ENCODE measurements at places on chromosomes 7 and 10.
A peak's percentile ranks its signal among the peaks of the same experiment; 100 is the strongest.

- DNase-seq = no peak
Measured at GRCh38 chr10:107139237-107139636, 25.3 kb downstream of the SORCS1 start.

GRCh38 chr10:21516242-21517131, 9.0 kb downstream of the SKIDA1 start:
- peak; percentile 11 for DNase-seq

GRCh38 chr7:150313367-150313809, 9.8 kb upstream of the LRRC61 start:
- no peak for DNase-seq

- DNase-seq = no peak
Measured at GRCh38 chr10:101687071-101687658, 7.8 kb downstream of the FBXW4 start.

Measured in HS-27A (cell line).